ENCODE measurements at places on chromosomes 13 and 19. TPM values are rescaled to one million over a fixed set of nuclear protein-coding genes. Genes with fewer than 3 reads are reported as not detected.

RFC3 gene
- total RNA-seq: 8.6 TPM

METTL21C gene
- not detected for total RNA-seq

OVOL3 gene
- total RNA-seq: not detected

ZNF600 gene
- 13.0 TPM for total RNA-seq

S1PR5 gene
- total RNA-seq: 36.6 TPM

SIGLEC5 gene
- 0.49 TPM for total RNA-seq

FGF21 gene
- total RNA-seq: not detected

CYP4F11 gene
- 5.6 TPM for total RNA-seq

KLF16 gene
- 7.6 TPM for total RNA-seq

SBK2 gene
- not detected for total RNA-seq

CD70 gene
- not detected for total RNA-seq

DNA sequence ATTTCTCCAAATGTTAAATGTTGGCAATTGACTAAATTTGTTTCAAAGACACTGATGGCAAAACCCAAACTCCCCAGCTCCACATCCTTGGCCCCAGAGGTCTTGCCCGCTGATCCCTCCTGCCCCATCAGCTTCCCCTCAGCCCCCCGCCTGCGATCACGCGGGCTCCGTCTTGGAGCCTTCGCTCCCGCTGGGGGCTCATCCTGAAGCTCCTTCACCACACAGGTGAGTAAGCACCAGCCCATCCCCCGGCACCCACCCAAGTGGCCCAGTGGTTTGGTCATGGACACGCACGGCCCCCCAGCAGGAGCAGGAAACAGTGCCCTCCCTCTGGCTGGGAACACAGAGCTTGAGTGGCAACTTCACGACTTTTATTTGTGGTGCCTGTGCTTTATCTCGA, 14.9 kb downstream of the EPS8L1 start:
- H3K36me3 ChIP-seq: peaks cover 48% of the 10 kb centered on the region
- no peak for DNase-seq
- no peak overlapping the region for H3K4me3 ChIP-seq

DNA sequence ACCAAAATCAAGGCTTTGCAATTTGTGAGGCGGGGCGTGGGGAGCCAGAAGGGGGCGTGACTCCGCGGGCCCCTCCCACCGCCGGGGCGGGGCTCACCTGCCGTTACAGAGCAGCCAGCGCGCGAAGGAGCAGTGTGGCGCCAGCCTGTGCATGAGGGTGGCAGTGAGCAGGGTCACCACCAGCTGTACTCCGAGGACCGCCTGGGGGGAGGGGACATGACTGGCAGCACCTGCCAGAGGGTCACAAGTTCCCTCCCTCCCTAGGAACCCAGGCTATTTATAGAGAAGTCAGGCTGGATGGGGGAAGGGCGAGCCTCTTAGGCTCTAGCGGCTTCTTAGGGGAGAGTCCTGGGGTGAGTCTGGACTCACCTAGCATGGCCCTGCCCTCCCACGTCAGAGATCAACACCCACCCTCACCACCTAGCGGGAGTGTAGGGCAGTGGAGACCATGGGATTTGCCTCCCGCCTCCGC, 3.6 kb downstream of the TMEM161A start:
- H3K36me3 ChIP-seq: no peaks in the 10 kb centered on the region
- peaks cover 28% of the 10 kb centered on the region for H3K4me1 ChIP-seq
- no peaks in the 10 kb centered on the region for H3K27me3 ChIP-seq
- no peak overlapping the region for H3K27ac ChIP-seq
- no peak for DNase-seq

- no peak overlapping the region for H3K27ac ChIP-seq
- H3K27me3 ChIP-seq: peaks cover 15% of the 10 kb centered on the region
- no peaks in the 10 kb centered on the region for H3K36me3 ChIP-seq
- H3K4me1 ChIP-seq: peaks cover 30% of the 10 kb centered on the region
These were observed 1.0 kb downstream of the TMEM59L start for GRCh38 chr19:18613589-18614234.

GRCh38 chr19:49809160-49809940, 3.7 kb downstream of the FUZ start:
- DNase-seq: no peak
- H3K36me3 ChIP-seq: no peaks in the 10 kb centered on the region
- H3K4me1 ChIP-seq: peaks cover 37% of the 10 kb centered on the region

DNA sequence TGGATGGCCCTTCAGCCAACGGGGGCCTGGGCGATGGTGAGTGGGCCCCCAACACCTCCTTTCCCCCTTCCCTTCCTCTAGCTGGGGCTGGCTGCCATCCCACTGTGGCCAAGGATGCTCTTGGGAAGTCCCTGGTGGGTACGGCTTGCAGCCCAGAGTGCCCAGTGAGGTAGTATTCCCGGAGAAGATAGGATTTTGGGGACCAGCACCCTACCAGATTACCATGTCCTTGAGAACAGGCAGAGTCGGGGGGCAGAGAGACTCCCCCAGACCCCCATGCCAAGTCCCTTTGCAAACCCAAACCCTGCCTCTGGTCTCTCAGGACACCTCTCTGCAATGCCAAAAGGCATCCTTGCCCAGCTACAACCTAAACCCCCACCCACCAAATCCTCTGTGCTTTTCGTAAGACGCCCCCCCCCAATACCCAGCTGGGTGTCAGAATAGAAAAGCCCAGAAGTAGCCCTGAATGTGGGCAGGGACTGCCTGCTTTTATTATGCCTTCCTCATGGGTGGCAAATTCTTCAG, 1.7 kb downstream of the HIF3A start:
- H3K27ac ChIP-seq: peak overlapping the region; percentile 93
- H3K4me3 ChIP-seq: peak overlapping the region; percentile 60
- H3K4me1 ChIP-seq: peaks cover 66% of the 10 kb centered on the region
- H3K27me3 ChIP-seq: no peaks in the 10 kb centered on the region

DNA sequence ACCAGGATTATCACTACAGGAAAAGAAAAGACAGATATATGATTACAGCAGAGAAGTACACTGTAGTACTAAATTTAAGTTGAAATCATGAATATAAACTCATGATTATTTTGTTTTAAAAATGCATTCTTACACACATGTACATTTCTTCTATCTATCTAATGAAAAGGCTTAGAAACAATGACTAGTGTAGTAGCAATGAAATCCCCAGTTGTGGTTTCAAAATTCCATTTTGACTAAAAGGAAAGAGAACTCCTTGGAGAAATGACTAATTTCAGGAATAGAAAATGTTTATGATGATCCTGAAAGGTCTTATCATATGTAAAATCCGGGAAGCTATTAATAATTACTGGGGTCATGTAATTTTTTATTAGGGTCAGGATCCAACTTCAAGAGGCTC, 195.0 kb upstream of the STARD13 start:
- H3K4me3 ChIP-seq: no peak overlapping the region
- H3K4me1 ChIP-seq: no peaks in the 10 kb centered on the region
- DNase-seq: no peak
- H3K27ac ChIP-seq: no peak overlapping the region

- no peaks in the 10 kb centered on the region for H3K27me3 ChIP-seq
- H3K4me1 ChIP-seq: peaks cover 10% of the 10 kb centered on the region
- no peaks in the 10 kb centered on the region for H3K36me3 ChIP-seq
- H3K27ac ChIP-seq: no peak overlapping the region
These were observed 57.6 kb downstream of the MICU2 start for GRCh38 chr13:21546372-21546771.

DNA sequence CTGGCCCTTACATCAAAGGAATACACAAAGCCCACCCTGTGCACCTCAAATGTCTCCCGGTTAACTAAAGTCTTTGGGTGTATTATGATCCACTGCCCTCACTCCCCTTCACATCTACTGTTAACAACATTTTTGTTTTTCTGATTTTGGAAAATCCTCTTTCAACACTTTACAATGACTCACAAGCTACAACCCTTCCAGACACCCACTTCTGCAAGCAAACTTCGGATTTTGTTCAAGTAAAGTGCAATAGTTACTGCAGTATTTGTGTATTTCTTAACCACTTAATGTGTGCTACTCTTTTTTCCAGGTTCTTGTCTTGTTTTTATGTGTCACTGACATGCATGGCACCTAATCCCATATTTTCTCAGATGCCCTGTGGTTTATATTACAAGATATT, 101.1 kb downstream of the EDNRB start:
- H3K27me3 ChIP-seq: no peaks in the 10 kb centered on the region
- DNase-seq: no peak
- no peak overlapping the region for H3K27ac ChIP-seq
- no peaks in the 10 kb centered on the region for H3K36me3 ChIP-seq
- H3K4me1 ChIP-seq: no peaks in the 10 kb centered on the region

GRCh38 chr13:63124863-63125262, 1709.2 kb upstream of the PCDH20 start:
- no peaks in the 10 kb centered on the region for H3K36me3 ChIP-seq
- no peaks in the 10 kb centered on the region for H3K27me3 ChIP-seq
- no peak overlapping the region for H3K27ac ChIP-seq
- H3K4me3 ChIP-seq: no peak overlapping the region
- DNase-seq: no peak
- H3K4me1 ChIP-seq: no peaks in the 10 kb centered on the region

DNA sequence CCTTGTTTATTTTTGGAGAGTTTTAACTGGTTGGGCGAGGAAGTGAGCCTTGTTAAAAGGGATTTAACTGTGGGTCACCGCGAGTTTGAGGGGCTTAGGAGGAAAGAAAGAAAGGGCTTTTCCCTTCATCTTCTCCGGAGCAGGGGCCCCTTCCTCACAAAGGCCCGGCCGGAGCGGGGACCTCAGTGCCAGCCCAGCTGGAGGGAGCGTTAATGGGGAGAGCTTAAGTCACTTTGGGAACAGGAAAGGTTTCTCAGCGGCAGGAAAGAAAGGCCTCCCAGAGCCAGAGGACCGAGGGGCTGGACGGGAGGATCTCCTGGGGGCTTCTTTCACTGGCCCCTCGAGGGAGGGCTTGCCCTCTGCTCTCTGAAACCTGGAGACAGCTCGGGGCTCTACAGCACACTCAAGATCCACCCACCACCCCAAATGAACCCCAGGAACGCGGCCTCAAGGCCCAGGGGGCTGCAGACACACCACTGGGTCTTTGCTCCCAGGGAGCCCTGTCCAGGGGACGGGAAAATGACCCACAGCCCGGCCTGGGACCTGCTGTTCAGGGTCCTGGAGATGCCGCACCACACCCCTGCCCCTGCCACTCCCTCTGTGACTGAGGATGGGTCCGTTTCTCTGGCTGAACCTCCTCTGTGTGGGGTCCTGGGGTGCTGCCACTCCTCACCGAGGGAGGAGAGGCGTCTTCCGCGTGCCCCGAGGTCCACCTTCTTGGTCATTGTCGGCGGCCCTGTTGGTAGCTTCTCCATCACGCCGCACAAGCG, 128.3 kb downstream of the URI1 start:
- no peaks in the 10 kb centered on the region for H3K27me3 ChIP-seq
- H3K4me1 ChIP-seq: no peaks in the 10 kb centered on the region
- H3K27ac ChIP-seq: no peak overlapping the region
- H3K4me3 ChIP-seq: no peak overlapping the region
- H3K36me3 ChIP-seq: no peaks in the 10 kb centered on the region

- H3K4me1 ChIP-seq: no peaks in the 10 kb centered on the region
- H3K27me3 ChIP-seq: no peaks in the 10 kb centered on the region
- no peak overlapping the region for H3K4me3 ChIP-seq
- DNase-seq: no peak
- no peaks in the 10 kb centered on the region for H3K36me3 ChIP-seq
- no peak overlapping the region for H3K27ac ChIP-seq
These were observed 32.0 kb downstream of the SLC7A9 start for GRCh38 chr19:32837531-32837930.

DNA sequence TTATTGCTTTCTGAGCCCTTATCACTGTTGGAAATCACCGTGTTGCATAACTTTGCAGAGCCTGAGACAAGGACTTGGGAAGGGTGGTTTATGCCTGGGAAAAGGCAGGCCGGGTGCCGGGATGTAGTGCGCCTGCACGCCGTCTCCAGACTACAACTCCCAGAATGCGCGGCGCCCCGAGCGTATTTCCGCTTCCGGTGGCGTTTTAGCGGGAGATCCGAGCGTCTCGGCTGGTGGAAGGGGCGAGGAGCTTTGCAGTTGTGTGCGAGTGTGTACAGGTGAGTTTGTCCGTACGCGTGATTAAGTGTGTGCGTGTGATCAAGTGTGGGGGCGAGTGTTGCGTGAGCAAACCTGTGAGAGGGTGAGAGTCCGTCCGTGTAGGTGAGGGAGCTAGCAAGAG, 75.4 kb downstream of the PEG3 start:
- H3K4me3 ChIP-seq: peak overlapping the region; percentile 51
- peaks cover 6% of the 10 kb centered on the region for H3K4me1 ChIP-seq
- H3K27ac ChIP-seq: no peak overlapping the region
- no peaks in the 10 kb centered on the region for H3K27me3 ChIP-seq
- no peaks in the 10 kb centered on the region for H3K36me3 ChIP-seq
- no peak for DNase-seq

DNA sequence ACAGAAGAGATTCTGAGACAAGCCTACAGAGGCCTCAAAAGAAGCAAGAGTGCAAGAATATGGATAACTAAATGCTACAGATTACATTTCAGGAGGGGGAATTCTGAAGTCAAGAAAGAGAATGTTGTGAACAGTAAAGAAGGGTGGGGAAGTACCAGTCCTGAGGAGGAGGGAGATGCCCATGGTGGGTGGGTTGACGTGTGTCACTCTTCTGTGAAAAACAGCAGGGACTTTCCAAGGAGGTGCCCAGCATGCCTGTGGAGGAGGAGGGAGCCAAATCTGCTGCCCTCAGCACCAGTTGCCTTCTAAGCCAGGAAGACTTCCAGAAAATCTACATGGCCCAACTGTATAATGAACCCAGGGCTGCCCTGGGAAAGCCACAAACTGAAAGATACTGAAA, 87.7 kb downstream of the SGCG start:
- H3K27me3 ChIP-seq: no peaks in the 10 kb centered on the region
- no peak overlapping the region for H3K4me3 ChIP-seq
- no peaks in the 10 kb centered on the region for H3K36me3 ChIP-seq
- H3K27ac ChIP-seq: no peak overlapping the region
- H3K4me1 ChIP-seq: no peaks in the 10 kb centered on the region

- no peak for DNase-seq
- H3K4me1 ChIP-seq: peaks cover 23% of the 10 kb centered on the region
- no peak overlapping the region for H3K27ac ChIP-seq
- H3K4me3 ChIP-seq: peak overlapping the region; percentile 50
- H3K27me3 ChIP-seq: no peaks in the 10 kb centered on the region
- H3K36me3 ChIP-seq: no peaks in the 10 kb centered on the region
These were observed 75.2 kb upstream of the MCF2L start for GRCh38 chr13:112893570-112894422.

DNA sequence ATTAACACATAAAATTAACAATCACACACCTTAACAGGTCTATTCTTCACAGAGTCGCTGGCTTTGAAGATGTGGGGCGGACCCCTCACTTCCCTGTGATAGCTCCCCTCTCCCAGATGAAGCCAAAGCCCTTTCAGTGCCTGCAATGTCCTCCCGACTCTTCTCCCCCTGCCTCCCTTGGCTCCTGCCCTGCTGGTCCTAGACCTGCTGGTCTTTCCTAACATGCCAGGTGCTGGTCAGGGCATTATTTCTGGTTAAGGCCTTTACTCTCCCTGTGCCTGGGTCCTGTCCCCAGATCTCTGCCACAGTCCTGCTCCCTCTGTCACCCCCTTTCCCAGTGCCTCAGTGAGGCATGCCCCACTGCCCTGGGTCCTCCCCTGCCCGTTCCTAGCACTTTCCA, 12.2 kb downstream of the ERICH6B start:
- no peak for DNase-seq
- H3K27me3 ChIP-seq: no peaks in the 10 kb centered on the region
- no peaks in the 10 kb centered on the region for H3K36me3 ChIP-seq

- peak overlapping the region; percentile 68 for H3K27ac ChIP-seq
- H3K27me3 ChIP-seq: no peaks in the 10 kb centered on the region
- no peak for DNase-seq
These were observed 53.6 kb upstream of the LDLR start for GRCh38 chr19:11035441-11036377.

GRCh38 chr13:92390217-92390616, 836.4 kb upstream of the GPC6 start:
- no peaks in the 10 kb centered on the region for H3K36me3 ChIP-seq
- H3K4me1 ChIP-seq: no peaks in the 10 kb centered on the region
- H3K27ac ChIP-seq: no peak overlapping the region
- no peaks in the 10 kb centered on the region for H3K27me3 ChIP-seq
- H3K4me3 ChIP-seq: no peak overlapping the region
